Psoas muscle (tissue), 8 donors: ENCODE measurements at places on chromosomes 2 and 18.
A peak's percentile ranks its signal among the peaks of the same experiment; 100 is the strongest.

- peak; percentile 73 for DNase-seq
Observed at GRCh38 chr18:63236921-63237846, 82.4 kb downstream of the BCL2 start.

DNA sequence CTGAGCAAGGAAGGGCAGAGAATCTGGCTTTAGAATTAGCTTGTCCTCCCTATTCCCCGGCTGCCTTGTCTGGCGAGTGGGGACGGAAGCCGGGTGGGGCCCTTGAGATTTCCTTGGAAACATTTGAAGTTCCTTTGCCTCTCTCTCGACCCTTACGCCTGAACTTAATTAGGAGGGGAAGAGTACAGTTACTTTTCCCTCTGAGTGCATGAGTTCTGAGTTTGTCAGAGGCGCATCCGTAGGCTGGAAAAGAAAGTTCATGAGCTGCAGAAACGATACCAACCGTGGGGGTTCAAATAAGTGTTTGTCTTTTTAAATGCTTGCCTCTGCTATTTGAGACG is 468 bp downstream of the PIKFYVE start:
- DNase-seq, result no peak

DNA sequence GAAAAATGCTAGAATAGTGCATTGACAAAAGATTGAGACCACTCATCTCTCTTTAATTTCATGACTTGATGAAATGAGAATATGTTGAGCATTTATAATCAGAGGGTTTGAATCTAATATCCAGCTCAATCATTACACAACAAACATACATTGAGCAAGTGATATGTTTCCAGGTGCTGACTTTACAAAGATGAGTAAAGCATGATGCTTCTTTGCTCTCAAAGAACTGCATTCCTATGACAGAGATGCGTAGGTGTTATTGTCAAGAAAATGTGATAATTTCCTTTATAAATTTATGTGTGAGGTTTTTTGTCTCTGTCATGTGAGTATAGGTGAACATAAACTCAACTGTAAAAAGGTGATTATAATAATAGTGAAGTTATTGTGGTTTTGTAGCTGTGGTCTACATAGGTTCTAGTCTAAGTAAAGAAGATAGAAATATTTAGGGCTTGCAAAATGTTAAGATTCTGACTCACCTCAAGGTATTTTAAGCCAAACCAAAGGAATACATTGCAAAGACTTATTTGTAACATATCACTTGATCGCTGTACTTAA is 389.8 kb downstream of the GALNT13 start:
- DNase-seq, result no peak

DNA sequence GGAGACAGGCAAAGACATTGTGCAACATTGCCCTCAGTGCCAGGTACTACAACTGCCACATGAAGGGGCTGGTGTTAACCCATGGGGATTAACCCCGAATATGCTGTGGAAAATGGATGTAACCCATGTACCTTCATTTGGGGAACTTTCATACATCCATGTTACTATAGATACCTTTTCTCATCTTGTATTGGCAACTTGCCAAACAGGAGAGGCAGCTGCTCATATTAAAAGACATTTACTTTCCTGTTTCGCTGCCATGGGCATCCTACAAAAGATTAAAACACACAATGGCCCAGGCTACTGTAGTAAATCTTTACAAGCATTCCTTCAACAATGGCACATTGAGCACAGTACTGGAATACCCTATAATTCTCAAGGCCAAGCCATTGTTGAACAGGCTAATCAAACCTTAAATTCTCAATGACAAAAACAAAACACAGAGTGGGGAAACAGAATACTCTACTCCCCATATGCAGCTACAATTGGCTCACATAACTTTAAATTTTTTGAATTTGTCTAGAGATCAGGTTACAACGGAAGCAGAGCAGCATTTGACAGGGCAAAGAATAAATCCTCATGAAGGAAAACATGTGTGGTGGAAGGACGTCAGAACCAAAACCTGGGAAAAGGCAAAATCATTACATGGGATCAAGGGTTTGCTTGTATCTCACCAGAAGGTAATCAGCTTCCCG is 1723.5 kb upstream of the LRRTM1 start:
- no peak for DNase-seq

DNA sequence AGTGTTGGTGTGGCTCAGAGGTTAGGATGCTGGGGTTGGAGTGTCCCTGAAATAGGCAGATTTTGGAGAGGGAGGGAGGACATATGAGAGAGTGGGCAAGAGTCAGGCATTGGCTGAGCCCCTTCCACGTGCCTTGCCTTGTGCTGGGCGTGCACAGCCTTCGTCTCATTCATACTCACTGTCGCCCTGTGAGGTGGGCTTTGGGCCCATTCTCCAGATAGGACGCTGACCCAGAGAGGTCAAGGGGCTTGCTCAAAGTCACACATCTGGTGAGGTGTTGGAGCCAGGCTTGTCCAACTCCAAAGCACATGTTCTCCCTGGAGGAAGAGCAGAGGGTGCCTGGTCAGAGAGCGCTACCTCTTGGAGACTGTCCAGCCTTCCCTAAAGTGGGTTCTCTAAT is 166.8 kb downstream of the DYSF start:
- DNase-seq, result no peak

DNA sequence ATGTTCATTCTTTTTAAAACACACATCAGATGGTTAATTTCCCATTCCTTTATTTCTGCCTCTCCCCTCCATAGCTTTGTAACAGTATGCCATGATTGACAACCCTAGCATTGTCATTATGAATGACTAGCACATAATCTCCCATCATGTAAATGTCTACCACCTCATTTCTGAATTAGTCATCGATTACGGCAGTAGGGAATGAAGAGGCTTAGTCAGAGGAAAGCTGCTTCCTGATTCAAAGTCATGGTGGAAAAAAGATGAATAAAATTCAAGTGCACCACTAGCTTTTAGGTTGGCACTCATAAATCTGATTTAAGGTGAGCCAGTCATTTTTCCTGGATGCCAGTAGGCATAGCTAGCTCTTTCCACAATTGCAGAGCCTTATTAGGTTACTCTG is 19.1 kb upstream of the ACMSD start:
- DNase-seq, result no peak

GRCh38 chr18:61352611-61353010 is 19.4 kb downstream of the CDH20 start:
- no peak for DNase-seq

DNA sequence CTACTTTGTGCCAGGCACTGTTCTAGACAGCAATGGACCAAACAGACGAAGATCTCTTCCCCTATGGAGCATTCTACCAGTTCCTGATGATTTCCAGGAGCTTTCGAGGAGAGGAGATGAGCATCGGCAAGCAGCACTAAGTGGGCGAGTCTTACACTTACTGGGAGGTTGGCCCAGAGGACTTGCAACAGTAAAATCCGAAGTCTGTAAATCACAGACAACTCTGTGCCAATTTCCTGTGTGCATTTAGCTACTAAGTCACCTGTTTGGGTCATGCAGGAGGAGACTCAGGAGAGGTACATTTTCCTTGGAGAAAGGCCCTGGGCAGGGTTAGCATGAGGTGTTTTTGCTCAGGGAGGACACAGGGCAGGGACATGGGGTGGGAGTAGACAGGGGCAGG is 58.9 kb downstream of the TRPM8 start:
- DNase-seq, result no peak

- no peak for DNase-seq
Observed at GRCh38 chr2:193331676-193332075, 1136.9 kb upstream of the TMEFF2 start.

- DNase-seq, result no peak
Observed at GRCh38 chr2:126898636-126899035, at the start of gene TEX51. Gene TEX51 (plus strand): TSS chr2:126898890. CDS start chr2:126898919, 29 bp downstream.

GRCh38 chr2:177332026-177332991 is 60.3 kb upstream of the AGPS start:
- peak; percentile 54 for DNase-seq

DNA sequence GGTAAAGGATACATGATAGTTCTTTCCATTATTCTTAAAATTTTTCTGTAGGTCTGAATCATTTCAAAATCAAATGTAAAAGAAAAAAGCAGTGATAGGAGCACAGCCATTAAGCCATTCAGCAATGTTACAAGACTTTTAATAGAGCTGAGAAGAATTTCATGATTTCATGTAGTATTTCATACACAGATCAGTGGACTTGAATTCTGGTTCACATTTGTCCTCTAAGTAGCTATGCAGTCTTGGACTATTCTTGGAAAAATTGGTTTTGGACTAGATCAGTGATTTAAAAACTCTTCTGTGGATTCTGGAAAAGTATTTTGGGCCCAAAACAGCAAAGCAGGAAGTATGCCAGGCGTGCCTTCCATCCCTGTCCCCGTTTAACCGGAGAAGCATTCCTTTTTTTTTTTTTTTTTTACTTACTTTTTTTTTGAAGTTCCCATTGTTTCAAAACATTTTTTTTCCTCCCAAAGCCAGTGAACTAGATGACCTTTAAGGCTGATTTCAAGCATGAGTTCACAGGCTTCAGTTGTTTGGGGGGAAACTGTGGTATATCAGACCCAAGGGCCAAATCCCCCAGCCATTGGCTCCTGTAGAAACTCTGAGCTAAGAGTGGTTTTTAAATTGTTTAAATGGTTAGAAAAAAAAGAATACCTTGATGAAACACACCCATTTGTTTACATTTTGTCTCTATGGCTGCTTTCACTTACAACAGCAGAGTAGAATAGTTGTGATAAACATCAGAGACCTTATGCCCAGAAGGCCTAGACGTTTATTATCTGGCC is 17.5 kb upstream of the POLI start:
- DNase-seq, result no peak

DNA sequence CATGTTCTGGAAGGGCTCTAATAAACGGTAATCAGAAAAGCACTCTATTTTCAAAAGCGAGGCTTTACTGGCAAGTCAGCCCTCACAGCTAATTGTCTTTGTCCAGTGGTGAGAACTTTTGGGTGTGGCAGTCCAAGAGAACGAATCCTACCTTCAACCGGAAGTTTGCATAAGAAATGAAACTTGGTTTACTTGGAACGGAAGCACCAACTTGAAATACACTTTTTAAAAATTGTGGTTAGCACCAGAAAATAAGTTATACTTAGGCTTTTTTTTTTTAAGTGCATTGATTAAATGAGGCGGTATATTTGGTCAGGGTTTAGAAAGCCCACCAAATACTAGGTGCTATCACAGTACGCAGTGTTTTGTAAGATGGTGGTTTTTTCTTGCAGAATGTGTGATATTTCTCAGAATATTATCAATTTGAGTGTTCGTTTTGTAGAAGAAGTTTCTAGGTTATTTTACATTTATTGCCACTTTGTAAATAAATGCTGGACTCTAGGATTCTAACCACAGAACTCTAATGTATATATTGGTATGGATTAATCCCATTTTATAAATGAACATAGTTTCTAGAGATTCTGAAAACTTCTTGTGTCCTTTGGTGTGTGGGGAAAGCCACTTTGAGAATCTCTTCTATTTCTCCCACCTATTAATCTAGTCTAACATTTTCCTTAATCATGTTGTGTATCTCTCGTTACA is 1.2 kb downstream of the MYL12A start:
- DNase-seq, result no peak

DNA sequence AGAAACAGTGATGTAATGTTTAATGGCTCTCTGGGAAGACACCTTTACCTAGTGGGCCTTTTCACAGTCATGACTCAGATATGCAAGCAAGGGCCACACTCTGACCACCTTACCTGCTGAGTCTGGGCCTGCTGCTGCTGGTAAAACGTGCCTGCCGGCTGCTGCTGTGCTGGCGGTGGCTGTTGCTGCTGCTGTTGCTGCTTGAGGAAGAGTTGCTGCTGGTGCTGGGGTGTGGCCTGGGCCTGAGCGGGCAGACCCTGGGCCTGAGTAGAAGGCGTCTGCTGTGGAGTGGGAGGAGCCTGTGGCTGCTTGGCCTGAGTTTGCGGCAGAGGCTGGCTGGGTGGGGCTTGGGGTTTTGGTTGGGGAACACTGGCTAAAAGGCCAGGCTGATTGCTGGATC is 81.6 kb upstream of the NFU1 start:
- peak; percentile 56 for DNase-seq

GRCh38 chr2:166458674-166459073 is 35.4 kb downstream of the SCN7A start:
- DNase-seq, result no peak

DNA sequence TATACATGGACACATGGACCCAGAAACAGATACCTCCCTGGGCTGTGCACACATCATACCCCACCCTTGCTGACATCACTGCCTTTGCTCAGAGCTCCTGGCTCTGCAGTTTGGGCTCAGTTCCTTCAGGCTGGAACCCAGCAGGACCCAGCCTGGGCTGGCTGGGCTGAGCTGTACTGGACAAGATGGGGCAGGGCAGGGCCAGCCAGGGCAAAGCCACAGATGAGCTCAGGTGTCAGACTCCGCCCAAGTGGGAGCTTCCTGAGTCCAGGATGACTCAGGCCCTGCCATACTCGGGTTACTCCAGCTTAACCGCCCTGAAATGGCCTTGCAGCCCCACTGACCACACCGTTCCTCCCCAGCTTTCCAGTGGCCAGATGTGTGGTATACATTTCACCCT is 284.9 kb downstream of the OSR1 start:
- DNase-seq, result peak; percentile 65

DNA sequence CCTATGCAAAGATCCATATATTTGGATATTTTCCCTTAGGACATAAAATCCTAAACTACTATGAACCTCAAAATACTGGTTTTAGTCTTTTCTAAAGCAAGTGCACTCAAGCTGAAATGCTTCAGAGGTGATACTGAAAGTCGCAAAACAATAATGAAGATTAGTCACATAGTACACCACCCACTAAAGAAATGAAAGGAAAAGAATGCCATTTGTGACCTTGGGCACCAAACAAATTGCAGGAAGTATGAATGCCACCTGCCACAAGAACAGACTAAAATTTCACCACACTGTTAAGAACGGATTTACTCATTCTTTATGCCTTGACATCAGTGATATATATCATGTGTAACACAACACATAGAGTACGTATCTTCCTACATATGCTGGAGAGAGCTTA is 161.5 kb downstream of the ZNF521 start:
- no peak for DNase-seq

DNA sequence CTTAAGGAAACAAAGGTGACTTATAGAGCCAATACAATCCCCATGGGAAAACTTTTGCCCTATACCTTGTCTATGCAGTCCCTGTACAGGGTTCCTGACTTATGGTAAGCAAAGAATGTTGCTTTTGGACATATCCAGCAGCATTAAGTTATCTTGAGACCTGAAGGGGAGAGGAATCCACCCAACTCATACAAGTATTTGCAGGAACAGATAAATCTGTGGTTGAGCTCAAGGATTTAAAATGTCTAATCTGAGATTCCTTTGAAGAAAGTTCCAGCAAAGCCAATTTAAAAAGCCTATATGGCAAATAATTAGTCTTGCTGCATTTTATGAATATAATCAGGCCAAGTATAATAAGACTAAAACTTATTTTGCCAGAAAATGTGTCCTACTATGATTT is 739.5 kb upstream of the CDH2 start:
- DNase-seq, result no peak
